ENCODE measurements at places on chromosomes 11 and 22.
A peak's percentile ranks its signal among the peaks of the same experiment; 100 is the strongest.

GRCh38 chr11:65810046-65810868 is 23.4 kb downstream of the OVOL1 start:
- DNase-seq, result no peak

GRCh38 chr22:19663821-19664355 is 50.4 kb upstream of the SEPTIN5 start:
- peak; percentile 73 for DNase-seq

GRCh38 chr11:44452827-44453572 is 112.5 kb upstream of the CD82 start:
- DNase-seq, result no peak

DNA sequence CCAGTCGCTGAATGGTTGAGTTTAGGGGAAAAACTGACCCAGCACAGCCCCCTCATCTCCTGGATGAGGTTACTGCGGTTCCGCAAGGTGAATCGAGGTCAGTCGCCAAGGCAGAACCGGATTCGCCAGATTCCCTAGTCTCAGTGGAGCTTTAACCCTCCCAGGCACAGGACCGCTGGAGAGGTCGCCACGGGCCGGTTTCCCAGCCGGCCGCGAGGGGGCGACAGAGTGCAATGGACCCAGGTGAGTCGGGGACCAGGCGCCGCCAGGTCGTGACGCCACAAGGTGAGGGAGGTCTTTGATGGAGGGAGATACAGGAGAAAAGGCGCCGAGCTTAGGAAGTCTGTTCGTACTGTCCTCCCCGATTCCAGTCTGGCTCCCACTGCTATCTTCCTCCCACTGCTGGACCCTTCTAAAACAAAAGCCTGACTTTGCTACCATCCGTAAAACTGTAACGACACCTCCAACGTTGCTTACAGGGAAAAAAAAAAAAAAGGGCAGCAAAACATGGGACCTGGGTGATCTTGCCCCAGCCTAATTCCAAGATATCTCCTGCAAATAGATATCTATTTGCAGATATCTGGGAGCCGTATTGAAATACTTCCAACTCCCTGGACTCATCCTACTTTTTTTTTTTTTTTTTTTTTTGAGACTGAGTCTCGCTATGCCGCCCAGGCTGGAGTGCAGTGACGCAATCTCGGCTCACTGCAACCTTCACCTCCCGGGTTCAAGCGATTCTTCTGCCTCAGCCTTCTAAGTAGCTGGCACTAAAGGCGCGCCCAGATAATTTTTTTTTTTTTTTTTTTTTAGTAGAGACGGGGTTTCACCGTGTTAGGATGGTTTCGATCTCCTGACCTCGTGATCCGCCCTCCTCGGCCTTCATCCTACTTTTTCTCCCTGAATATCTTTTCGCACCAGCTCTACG is 1.4 kb upstream of the GGA1 start:
- peak; percentile 78 for DNase-seq

GRCh38 chr22:30922151-30922611 is 46.4 kb downstream of the MORC2 start:
- peak; percentile 81 for DNase-seq

DNA sequence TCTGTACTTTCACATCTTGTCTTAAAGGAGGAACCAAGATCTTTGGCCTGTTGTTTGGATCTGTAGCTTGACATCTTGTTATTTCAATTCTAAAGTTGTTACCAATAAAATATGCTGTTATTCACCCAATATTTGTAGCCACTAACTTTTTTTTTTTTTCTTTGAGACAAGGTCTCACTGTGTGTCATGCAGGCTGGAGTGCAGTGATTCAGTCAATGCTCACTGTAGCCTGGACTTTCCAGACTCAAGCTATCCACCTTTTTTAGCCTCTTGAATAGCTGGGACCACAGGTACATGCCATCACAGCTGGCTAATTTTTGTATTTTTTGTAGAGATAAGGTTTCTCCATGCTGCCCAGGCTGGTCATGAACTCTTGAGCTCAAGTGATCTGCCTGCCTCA is 769.4 kb downstream of the DLG2 start:
- DNase-seq, result no peak

- DNase-seq, result no peak
Measured at GRCh38 chr11:36427079-36427478, 83.0 kb downstream of the TRAF6 start.

DNA sequence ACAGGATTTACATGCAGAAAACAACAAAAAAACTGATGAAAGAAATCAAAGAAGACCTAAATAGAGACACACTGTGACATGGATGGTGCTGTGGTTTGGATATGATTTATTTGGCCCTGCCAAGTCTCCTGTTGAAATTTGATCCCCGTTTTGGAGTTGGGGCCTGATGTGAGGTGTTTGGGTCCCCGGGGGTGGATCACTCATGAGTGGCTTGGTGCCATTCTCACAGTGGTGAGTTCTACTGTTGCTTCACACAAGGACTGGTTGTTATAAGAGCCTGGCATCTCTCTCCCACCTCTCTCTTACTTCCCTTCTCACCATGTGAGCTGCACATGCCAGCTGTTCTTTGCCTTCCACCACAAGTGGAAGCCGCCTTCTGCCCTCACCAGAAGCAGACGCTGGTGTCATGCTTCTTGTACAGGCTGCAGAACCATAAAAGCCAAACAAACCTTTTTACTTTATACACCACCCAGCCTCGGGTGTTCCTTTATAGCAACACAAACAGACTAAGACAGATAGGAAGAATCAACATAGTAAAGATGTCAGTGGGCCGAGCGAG is 7.8 kb upstream of the RTL6 start:
- no peak for DNase-seq

GRCh38 chr11:14679662-14680061 is 36.1 kb downstream of the PDE3B start:
- no peak for DNase-seq

GRCh38 chr11:42003801-42004200 is 544.3 kb upstream of the LRRC4C start:
- no peak for DNase-seq

DNA sequence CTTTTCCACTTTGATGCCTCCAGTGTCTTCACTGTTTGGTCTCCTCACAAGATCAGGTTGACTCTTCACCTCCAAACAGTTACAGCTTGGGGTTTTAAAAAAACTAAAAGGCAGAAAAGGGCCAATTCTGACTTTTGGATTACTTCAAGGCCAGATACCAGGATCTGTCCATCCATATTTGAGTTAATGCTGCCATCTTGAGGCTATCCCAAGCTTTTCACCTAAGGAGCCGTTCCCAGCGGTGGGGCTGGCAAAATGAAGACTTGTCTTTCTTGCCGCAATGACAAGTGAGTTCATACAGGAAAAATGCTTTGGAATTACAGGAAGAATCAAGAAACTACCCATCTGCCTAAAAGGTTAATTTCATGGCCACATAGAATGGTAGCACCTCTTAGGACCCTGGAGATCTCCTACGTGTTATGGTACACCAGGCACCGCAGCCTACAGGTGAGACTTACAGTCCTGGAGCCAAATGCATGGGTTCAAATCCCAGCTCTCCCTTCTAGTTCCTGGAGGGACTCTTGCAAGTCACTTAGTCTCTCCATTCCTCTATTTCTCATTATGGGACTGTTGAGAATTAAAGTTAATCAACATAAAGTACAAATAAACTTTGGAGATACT is 6.0 kb upstream of the OR5B21 start:
- DNase-seq, result no peak

DNA sequence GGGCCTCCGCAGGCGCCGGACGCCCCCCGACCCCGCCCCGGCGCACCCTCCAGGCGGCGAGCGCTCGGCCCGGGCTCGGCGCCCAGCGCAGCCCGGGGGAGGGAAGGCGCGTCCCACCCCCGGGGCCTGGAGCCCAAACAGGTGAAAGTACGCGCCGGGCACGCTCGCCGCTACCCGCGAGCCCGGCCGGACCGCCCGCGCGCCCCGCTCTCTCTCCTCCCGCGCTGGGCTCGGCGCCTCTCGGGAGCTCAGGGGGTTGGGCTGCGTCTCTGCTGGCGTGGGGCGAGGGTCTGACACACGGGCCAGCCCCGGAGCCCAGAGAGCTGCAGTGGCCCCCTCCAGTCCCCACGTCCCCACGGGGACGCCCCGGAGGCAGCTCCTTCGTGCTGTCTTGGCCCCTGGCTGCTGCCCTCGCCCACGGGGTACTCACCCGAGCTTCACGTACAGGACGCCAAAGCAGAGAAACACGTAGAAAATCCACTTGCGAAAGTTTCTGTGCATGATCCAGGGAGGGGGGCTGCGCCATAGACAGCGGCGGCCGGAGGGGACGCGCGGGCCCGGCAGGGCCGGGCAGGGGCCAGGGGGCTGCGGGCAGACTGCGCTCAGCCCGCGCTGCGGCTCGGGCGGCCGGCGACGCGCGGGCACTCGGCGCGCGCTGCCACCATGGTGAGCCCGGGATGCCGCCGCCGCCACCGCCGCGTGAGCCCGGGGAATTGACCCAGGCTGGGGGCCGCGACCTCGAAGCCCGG is 534 bp downstream of the WNT7B start:
- DNase-seq, result no peak

DNA sequence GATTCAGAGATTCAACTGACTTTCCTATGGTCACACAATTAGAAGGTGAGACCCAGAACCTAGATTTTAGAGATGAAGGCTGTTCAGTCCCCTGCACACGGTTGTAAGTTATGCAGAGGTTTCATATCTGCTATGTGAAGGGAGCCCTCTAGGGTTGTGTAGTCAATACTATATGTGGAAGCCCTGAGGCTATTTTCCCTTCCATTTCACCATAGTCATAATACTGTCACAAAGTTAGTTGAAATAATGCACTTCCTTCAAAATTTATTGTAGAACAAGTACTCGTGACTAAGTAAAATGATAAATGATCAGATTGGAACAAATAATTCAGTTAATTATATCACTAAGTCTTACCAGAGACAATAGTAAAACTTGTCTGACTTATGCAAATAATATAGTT is 48.8 kb downstream of the ENDOD1 start:
- DNase-seq, result no peak

- DNase-seq, result peak; percentile 13
Measured at GRCh38 chr11:67120881-67121710, 2.0 kb downstream of the KDM2A start.

GRCh38 chr11:74956397-74957015 is 7.4 kb downstream of the SPCS2 start:
- no peak for DNase-seq

GRCh38 chr11:45683271-45684058 is 18.0 kb upstream of the CHST1 start:
- no peak for DNase-seq

GRCh38 chr22:35544189-35544588 is 3.6 kb downstream of the RASD2 start:
- DNase-seq, result no peak

DNA sequence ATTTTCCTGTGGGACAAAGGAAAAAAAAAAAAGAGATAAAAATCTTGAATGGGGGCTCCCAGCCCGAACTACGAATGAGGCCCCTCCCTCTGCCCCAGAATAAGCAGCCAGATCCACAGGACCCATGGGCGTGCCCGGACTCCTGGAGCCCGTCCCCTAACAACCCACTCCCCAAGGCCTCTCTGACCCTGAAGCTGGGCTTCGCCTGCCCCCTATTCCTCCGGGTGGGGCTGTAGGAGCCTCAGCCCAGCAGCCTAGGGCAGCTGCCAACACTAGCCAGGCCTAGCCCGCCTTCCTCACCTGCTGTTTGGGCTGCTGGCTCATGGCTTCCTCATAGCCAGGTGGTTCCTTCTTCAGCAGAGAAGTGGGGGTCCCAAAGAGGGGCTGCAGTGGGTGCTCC is 46.6 kb downstream of the SGSM3 start:
- DNase-seq, result no peak
